Pancreas (tissue), 10 donors: ENCODE measurements at places on chromosomes 12 and 14.

DNA sequence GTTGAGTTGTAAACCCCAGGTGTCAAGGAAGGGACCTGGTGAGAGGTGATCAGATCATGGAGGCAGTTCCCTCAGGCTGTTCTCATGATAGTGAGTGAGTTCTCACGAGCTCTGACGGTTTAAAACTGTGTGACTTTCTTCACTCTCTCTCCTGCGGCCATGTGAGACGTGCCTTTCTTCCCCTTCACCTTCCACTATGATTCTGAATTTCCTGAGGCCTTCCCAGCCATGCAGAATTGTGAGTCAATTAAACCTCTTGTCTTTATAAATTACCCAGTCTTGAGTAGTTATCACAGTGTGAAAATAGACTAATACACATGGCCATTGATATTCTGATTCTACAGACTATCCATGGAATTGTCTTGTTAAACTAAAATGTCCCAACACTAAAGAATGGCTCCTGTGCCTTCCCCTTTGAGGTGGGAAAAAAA lies 85.6 kb downstream of the SLC2A13 start:
- no peak for DNase-seq
- H3K27ac ChIP-seq, result no peak overlapping the region
- H3K36me3 ChIP-seq, result no peaks in the 10 kb centered on the region
- no peak overlapping the region for H3K4me3 ChIP-seq
- H3K4me1 ChIP-seq, result no peaks in the 10 kb centered on the region

- H3K36me3 ChIP-seq, result no peaks in the 10 kb centered on the region
- no peak overlapping the region for H3K4me3 ChIP-seq
- DNase-seq, result no peak
These were observed 83.2 kb downstream of the MGAT4C start for GRCh38 chr12:86172913-86173443.

GRCh38 chr12:89416049-89416792 lies 63.9 kb upstream of the DUSP6 start:
- H3K36me3 ChIP-seq, result no peaks in the 10 kb centered on the region
- no peaks in the 10 kb centered on the region for H3K4me1 ChIP-seq
- no peaks in the 10 kb centered on the region for H3K27me3 ChIP-seq
- no peak overlapping the region for H3K27ac ChIP-seq
- no peak overlapping the region for H3K4me3 ChIP-seq

DNA sequence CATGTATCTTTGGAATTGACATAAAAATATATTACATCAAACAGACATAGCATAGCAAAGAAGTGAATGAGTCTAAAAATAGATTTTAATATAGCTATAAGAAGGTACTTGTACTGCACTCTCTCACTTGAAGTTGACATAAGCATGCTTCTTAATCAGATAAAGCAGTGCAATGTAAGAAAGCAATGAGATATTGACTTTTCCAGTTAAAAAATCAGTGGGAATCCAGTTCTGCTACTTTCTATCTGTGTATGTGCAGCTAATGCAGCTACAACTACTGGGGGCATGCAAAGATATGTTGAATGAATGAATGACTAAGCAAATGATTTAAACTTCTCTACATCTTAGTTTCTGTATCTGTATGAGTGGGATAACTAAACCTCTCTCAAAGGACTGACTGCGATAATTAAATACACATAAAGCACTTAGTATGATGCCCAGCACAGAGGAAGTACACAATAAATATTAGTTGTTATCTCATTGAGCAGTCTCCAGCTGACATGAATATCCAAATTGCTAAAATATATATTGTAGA lies 10.3 kb downstream of the WASHC3 start:
- H3K27me3 ChIP-seq, result no peaks in the 10 kb centered on the region
- H3K27ac ChIP-seq, result no peak overlapping the region
- H3K4me1 ChIP-seq, result no peaks in the 10 kb centered on the region
- H3K4me3 ChIP-seq, result no peak overlapping the region
- DNase-seq, result no peak

DNA sequence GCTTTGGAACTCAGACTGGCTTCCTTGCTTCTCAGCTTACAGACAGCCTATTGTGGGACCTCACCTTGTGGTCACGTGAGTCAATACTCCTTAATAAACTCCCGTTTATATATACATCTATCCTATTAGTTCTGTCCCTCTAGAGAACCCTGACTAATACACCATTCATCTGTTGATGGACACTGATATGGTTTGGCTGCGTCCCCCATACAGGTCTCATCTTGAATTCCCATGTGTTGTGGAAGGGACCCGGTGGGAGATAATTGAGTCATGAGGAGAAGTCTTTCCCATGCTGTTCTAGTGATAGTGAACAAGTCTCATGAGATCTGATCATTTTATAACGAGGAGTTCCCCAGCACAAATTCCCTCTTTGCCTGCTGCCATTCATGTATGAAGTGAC lies 57.0 kb downstream of the OTOGL start:
- no peaks in the 10 kb centered on the region for H3K4me1 ChIP-seq
- H3K27ac ChIP-seq, result no peak overlapping the region
- H3K27me3 ChIP-seq, result no peaks in the 10 kb centered on the region
- no peak overlapping the region for H3K4me3 ChIP-seq
- DNase-seq, result no peak
- H3K36me3 ChIP-seq, result no peaks in the 10 kb centered on the region

GRCh38 chr14:99250636-99251208 lies 21.3 kb downstream of the BCL11B start:
- H3K27ac ChIP-seq, result no peak overlapping the region
- no peaks in the 10 kb centered on the region for H3K4me1 ChIP-seq
- H3K4me3 ChIP-seq, result no peak overlapping the region
- H3K36me3 ChIP-seq, result no peaks in the 10 kb centered on the region

- no peak overlapping the region for H3K27ac ChIP-seq
- H3K36me3 ChIP-seq, result no peaks in the 10 kb centered on the region
- no peak overlapping the region for H3K4me3 ChIP-seq
- DNase-seq, result no peak
- no peaks in the 10 kb centered on the region for H3K27me3 ChIP-seq
These were observed 12.7 kb downstream of the SPTLC2 start for GRCh38 chr14:77603654-77604255.

DNA sequence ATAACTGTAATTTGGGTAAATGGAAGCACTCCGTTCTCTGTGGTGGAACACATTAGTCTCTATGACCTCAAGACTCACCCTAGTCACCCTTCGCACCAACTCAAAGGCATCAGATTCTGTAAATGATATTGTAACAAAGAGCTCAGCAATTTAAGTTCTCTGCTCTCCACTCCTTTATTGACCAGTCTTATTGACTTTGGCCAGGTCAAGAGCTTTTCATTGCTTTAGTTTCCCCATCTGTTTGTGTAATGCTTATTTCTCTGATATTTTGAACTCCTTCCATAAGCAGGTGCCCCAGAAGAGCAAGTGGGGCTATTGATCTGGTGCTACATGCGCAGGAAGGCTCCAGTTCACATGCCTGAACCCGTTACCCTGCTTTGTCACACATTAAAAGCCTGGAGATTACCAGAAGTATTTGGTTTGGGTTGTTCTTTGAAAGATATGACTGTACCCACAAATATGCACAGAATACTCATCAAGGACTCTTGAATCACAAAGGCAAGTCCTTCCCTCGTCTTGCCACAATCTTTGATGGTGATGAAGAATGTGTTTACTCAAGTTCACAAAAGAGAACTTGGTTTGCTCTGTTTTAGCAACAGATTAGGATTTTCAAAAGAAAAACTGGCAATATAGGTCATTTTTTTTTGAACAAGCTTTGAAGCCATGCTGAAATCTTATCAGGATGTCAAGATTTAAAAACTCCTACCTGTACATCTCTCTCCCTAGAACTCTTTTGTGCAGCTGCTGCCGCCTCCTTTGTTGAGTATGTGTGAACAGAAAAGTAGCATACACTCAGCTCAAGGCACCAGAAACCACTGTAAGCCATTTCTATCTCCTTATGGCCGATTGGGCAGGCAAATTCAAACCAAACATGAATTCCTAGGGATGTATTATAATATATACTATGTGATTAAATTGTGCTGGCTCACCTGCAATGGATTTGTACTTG lies 193.9 kb downstream of the BCAT1 start:
- no peaks in the 10 kb centered on the region for H3K27me3 ChIP-seq
- H3K4me1 ChIP-seq, result no peaks in the 10 kb centered on the region

- H3K36me3 ChIP-seq, result no peaks in the 10 kb centered on the region
- no peak overlapping the region for H3K4me3 ChIP-seq
- H3K27ac ChIP-seq, result no peak overlapping the region
- H3K27me3 ChIP-seq, result no peaks in the 10 kb centered on the region
- DNase-seq, result no peak
These were observed 800.9 kb downstream of the TMEM121 start for GRCh38 chr14:106327234-106327633.

DNA sequence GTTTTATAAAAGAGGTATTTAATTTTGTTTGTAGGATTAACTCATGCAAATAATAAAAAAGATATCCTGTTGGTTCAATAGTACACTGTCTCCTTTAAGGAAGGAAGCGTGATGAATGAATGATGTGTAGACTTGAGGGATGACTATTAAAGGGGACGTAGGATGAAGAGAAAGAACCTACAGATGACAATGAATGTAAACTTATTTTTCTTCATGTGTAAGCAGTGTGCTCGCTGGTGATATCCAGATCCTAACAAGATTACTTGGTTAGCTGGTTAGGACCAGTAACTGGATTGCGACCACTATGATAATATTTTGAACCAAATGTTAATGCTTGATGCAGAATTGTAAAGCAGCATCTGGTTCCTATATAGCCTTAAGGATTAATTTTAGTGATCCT lies 2.6 kb downstream of the ARF6 start:
- no peak for DNase-seq
- H3K27ac ChIP-seq, result no peak overlapping the region
- H3K36me3 ChIP-seq, result no peaks in the 10 kb centered on the region
- peaks cover 48% of the 10 kb centered on the region for H3K4me1 ChIP-seq

- no peak overlapping the region for H3K4me3 ChIP-seq
- DNase-seq, result no peak
- H3K36me3 ChIP-seq, result no peaks in the 10 kb centered on the region
These were observed 1.8 kb upstream of the GLIPR1L2 start for GRCh38 chr12:75389061-75389460.

GRCh38 chr12:93302331-93303229 lies 75.1 kb upstream of the NUDT4 start:
- H3K4me3 ChIP-seq, result no peak overlapping the region
- no peak overlapping the region for H3K27ac ChIP-seq
- no peak for DNase-seq
- H3K36me3 ChIP-seq, result no peaks in the 10 kb centered on the region
- H3K27me3 ChIP-seq, result no peaks in the 10 kb centered on the region

DNA sequence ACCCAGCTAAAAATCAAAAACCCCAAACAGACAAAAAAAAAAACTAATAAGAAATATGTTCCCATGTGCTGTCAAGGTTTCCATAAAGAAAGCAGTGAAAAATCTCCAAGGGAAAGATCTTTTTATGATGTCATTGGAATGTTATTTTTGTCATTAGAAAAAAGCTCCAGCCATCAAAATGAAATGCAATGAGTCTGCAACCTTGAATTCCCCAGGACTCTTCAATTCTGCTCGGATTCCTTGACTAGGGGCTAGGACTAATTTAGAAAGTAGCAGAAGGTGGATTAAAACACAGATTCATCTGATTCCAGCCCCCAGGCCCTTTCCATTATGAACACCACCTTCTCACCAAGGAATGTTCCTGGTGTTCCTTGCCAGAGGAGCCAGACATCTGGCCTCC lies 6.0 kb upstream of the PCNX1 start:
- no peaks in the 10 kb centered on the region for H3K36me3 ChIP-seq
- no peak overlapping the region for H3K4me3 ChIP-seq
- no peak for DNase-seq

- H3K27ac ChIP-seq, result no peak overlapping the region
- H3K4me1 ChIP-seq, result no peaks in the 10 kb centered on the region
- H3K27me3 ChIP-seq, result no peaks in the 10 kb centered on the region
- H3K4me3 ChIP-seq, result no peak overlapping the region
- no peaks in the 10 kb centered on the region for H3K36me3 ChIP-seq
- DNase-seq, result no peak
These were observed 144.9 kb upstream of the PELI2 start for GRCh38 chr14:55973285-55973800.

DNA sequence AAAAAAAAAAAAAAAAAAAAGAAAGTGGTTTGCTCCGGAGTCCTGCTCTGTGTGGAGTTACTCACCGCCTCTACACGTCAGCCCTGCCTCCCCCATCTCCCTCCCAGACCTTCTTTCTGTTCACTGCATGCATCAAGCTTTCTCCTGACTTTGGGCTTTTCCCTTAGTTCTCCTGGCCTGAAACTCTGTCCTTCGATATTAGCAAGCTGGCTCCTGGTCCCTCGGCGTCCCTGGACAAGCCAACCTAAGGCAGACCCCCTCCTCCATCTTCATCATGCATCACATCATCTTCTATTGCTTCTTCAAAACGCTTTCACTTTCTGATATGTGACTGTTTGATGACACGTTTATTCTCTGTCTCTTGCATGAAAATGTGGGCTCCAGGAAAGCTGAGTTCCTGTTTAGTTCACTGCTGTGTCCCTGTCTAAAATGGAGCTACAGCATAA lies 40.6 kb downstream of the SLC15A4 start:
- no peak for DNase-seq
- no peaks in the 10 kb centered on the region for H3K4me1 ChIP-seq
- H3K4me3 ChIP-seq, result no peak overlapping the region
- H3K27ac ChIP-seq, result no peak overlapping the region
- no peaks in the 10 kb centered on the region for H3K36me3 ChIP-seq

- no peak overlapping the region for H3K4me3 ChIP-seq
- H3K4me1 ChIP-seq, result no peaks in the 10 kb centered on the region
- H3K27me3 ChIP-seq, result no peaks in the 10 kb centered on the region
- no peak for DNase-seq
- H3K36me3 ChIP-seq, result no peaks in the 10 kb centered on the region
These were observed 129.8 kb downstream of the TMX1 start for GRCh38 chr14:51369814-51370213.

GRCh38 chr12:132095520-132096409 lies 48.4 kb downstream of the DDX51 start:
- no peak for DNase-seq
- H3K36me3 ChIP-seq, result no peaks in the 10 kb centered on the region
- no peak overlapping the region for H3K27ac ChIP-seq
- H3K4me3 ChIP-seq, result no peak overlapping the region

GRCh38 chr14:30779210-30779609 lies 95.1 kb upstream of the COCH start:
- no peak overlapping the region for H3K27ac ChIP-seq
- DNase-seq, result no peak
- H3K4me1 ChIP-seq, result no peaks in the 10 kb centered on the region
- no peak overlapping the region for H3K4me3 ChIP-seq
- no peaks in the 10 kb centered on the region for H3K27me3 ChIP-seq

GRCh38 chr12:10018386-10018785 lies 8.0 kb downstream of the CLEC12B start:
- H3K36me3 ChIP-seq, result no peaks in the 10 kb centered on the region
- no peaks in the 10 kb centered on the region for H3K27me3 ChIP-seq
- H3K4me1 ChIP-seq, result no peaks in the 10 kb centered on the region
- H3K4me3 ChIP-seq, result no peak overlapping the region
- DNase-seq, result no peak

DNA sequence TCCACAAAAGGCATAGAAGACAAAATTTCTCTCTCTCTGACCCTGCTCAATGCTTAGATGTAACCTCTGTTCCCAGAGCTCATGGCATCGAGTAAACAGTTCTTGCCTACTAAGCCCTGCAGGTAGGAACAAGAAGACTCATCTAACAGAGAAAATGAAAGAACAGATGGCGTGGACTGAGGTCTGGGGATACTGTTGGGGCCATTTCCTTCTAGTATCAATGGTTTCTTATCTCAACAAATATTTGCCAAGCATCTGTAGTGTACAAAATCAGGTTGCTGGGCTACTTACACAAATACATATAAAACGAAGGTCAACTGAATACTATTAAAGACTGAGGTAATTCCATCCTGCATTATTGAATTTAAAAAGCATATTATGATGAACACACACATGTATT lies 93.3 kb downstream of the RIMBP2 start:
- no peak overlapping the region for H3K4me3 ChIP-seq
- no peaks in the 10 kb centered on the region for H3K27me3 ChIP-seq
- DNase-seq, result no peak
- H3K36me3 ChIP-seq, result no peaks in the 10 kb centered on the region
- H3K27ac ChIP-seq, result no peak overlapping the region
